ENCODE measurements at places on chromosomes 2 and 18.

DNA sequence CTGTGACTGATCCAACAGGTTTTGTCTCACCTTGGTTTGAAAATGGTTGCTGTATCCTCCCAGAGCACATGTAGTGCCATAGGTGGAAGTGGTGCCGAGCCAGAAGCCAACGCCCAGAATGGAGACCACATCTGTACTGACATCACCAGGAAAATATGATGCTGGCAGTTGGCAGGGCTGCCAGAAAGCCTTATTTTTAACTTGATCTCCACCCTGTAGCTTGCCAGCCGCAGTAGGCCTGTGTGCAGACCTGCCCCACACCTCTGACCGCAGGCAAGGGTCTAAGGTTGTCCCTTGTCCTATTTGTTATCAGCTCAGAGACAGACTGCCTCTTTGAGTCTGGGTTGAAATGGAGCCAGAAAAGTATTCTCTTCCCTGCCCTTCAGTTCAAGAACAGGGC is 123.5 kb upstream of the EML6 start:
- DNase-seq = no peak

GRCh38 chr2:238104226-238104690 is 4.1 kb downstream of the ESPNL start:
- DNase-seq = no peak

DNA sequence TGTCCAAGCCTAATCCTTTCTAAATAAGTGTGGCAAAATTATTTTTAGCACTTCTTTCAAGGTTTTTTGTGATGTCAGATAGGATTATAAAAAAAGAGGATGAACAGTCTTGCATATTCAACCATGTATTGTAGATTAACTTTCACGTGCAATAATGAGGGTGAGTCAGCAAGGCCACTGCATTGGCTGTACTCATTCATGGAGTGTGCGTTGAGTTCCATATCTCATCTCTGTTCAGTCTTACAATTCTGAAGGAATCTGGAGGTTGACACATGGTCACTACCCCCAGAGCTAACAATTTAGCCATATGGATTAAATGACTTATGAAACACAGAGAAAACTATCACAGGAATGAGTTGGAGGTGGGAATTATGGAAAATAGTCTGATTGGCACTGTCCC is 810.5 kb downstream of the SLC4A3 start:
- DNase-seq = no peak

- no peak for DNase-seq
Measured at GRCh38 chr18:72986103-72986502, 118.3 kb upstream of the NETO1 start.

GRCh38 chr2:62412347-62412742 is 93.7 kb downstream of the TMEM17 start:
- no peak for DNase-seq

- no peak for DNase-seq
Measured at GRCh38 chr18:6161549-6161948, 253.2 kb downstream of the L3MBTL4 start.

GRCh38 chr18:42048158-42048557 is 93.1 kb downstream of the PIK3C3 start:
- no peak for DNase-seq

DNA sequence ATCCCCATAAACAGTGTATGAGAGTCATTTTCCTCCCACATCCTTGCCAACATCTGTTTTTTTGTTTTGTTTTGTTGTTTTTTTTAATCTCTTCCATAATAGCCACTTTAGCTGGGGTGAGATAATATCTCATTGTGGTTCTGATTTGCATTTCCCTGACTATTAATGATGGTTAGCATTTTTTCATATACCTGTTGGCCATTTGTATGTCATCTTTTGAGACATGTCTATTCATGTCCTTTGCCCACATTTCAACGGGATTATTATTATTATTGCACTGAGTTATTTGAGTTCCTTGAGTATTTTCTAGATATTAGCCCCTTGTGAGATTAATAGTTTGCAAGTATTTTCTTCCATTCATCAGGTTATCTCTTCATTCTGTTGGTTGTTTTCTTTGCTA is 223.3 kb downstream of the LPIN1 start:
- no peak for DNase-seq

DNA sequence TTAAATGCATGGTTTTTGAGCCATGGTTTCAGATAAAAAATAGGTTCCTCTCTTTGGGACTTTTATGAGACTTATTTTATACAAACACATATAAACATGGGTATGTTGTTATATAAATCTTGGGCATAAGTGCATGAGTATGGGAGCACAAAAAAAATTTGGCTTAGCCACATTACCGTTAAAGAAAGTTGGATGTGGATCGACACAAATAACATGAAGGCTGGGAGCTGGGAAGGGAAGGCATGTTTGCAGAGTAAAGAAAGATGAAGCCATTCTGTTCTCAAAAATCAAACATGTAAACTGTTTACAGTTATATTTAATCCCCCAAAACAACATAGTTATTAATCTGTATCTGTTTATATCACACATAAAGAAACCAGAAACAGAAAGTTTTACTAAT is 313.8 kb downstream of the NRXN1 start:
- DNase-seq = no peak

DNA sequence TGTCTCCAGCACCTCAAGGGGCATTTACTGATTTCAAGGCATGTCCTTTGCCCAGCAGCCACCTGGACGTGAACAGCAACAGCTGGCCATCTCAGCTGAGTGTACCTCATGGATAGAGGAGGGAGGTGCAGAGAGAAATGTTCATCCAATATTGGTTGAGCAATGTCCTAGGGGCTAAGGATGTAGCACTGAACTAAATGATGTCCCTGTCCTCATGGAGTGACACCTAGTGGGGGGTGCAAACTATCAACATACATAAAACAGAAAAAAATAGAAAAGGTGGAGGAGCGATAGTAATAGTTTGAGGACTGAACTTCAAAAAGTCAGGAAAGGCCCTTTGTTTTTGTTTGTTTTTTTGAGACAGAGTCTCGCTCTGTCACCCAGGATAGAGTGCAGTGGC is 4.8 kb upstream of the UGGT1 start:
- no peak for DNase-seq

DNA sequence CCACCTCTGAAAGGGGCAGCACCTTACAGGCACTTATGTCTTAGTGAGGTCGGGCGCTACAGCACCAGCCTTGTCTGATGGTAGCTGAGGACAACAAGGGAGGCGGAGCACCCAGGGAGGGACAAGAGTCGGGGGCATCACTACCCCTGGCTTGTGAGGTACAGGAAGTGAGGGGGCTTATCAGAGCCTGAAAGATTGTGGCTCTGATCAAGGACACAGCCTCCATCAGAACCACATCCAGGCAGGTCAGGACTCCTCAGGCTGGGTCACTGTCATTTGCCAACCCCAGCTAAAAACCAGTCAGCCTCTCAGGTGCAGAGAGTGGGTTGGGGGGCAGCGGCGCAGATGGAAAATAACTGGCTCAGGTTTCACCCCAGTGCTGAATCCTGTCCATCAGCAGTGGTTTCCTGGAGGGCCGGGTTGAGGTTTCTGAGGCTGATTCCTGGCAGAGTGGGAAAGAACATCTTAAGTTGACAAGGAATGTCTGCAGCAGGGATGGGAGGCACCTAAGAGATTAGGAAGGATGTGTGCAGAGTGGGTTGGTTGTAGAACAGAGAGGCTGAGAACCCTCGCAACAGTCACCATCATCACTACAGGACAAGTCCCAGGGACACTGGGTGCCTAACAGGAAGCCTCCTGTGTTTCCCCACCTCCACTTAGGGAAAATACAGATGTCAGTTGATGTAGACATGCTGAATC is 45.3 kb downstream of the FBLN7 start:
- DNase-seq = no peak

DNA sequence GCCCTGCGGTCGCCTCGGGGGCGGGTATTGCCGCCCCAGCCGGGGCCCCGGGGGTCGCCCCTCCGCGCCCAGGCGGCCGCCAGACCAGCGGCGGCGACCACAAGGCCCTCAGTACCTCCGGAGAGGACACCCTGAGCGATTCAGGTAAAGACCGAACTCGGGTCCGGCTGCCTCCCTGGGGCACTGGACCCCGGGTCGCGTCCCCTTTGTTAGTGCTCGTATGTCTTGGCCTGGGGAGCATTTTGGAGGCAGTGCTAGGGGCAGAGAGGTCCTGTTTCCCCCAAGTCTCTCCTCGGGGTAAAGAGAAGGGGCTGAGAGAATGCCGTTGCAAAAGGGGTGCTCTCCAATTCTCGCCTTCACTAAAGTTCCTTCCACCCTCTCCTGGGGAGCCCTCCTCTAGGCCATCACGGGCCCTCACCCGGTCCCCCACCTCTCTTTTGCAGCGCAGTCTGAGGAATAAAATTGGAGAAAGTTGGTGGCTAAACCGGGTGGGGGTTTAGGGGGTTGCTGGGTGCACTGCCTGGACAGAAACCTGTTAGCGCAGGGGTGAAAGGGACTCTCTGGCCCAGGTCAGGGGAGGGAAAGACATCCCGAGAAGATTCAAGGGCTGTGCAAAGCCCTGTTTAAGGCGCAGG is 2.5 kb downstream of the MYCN start:
- no peak for DNase-seq

DNA sequence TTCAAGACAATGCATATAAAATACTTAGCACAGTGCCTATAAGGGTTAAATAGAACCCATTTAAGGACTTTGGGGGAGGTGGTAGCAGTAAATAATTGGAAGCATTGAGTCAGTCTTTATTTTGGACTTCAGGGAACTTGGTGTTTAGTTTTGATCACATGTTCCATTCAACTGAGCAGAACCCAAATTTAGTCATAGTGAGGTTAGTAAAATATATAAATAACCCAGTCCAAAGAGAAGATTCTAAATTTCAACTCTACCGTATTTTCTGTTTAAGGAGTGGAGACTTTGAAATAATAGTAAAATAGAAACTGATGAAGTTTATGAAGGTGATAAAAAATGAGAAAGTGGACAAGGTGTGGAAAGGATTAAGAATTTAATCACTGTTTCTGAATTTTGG is 19.7 kb downstream of the TWSG1 start:
- DNase-seq = no peak

GRCh38 chr18:76051396-76052226 is 443.4 kb downstream of the ZNF516 start:
- DNase-seq = no peak

DNA sequence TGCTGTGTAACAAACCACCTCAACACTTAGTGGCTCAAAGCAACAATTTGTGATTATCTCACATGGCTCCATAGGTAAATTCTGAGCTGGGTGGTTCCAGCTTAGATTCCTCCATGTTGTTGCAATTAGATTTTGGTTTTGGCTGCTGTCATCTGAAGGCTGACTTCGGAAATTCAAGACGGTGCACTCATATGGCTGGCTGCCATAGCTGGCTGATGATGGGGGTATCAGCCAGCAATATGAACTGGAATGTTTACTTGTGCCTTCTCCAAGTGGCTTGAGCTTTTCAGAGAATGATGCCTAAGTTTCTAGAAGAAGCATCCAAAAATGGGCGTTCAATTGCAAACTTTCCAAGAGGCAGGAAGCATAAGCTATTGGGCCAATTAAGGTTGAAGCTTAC is 213.1 kb downstream of the GCA start:
- no peak for DNase-seq

DNA sequence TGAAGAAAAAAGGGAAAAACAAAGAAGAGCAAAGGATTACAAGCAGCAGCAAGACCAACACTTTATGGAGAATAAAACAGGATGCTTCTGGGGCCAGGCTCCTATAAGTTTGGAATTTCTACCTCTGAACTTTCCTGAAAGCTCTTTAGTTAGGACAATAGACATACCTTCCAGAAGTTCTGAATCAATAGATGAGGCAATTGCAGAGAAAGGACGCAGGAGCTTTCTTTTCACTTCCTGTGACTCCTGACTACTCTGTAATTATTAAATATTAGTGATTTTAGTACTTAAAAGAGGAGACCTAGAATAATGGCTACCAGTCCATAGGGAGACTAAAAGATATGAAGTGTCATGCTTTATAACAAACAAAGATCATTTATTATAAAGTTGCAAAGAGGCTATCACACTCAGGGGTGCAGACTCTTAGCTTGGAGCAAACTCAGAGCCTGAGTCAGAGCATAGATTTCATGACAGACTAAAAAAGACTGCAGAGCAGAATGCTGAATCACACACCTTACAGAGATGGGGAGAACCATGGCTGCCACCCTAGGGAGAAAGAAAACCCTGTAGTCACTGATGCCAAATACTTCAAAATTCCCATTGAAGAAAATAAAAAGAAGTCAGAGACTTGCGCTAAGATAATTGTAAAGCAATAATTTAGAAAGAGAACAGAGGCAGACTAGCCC is 52.5 kb upstream of the FAM136A start:
- DNase-seq = no peak

GRCh38 chr2:203708846-203709396 is 2.5 kb downstream of the CD28 start:
- DNase-seq = no peak

DNA sequence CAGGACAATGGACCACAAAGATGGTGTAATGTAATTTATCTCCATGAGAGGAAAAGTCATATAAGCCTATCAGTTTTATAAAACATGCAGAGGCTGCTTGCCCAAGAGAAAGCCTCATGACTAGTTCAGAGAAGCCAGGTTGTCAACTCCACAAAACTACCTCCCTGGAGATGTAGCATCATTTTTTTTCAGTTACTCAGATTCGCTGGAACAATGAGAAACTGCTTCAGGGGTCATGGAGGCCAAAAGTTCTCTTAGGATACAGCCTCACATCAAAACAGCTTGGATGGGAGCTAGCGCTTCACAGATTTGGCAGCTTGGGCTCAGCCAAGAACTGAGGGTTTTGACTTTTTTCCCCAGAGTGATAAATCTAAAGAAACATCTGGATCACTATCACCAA is 263.5 kb downstream of the INSIG2 start:
- no peak for DNase-seq

GRCh38 chr2:16127276-16127940 is 187.1 kb downstream of the MYCN start:
- DNase-seq = no peak

GRCh38 chr2:171206422-171207115 is 45.9 kb upstream of the TLK1 start:
- no peak for DNase-seq

- DNase-seq = no peak
Measured at GRCh38 chr2:199485732-199486335, 28.1 kb upstream of the SATB2 start.

DNA sequence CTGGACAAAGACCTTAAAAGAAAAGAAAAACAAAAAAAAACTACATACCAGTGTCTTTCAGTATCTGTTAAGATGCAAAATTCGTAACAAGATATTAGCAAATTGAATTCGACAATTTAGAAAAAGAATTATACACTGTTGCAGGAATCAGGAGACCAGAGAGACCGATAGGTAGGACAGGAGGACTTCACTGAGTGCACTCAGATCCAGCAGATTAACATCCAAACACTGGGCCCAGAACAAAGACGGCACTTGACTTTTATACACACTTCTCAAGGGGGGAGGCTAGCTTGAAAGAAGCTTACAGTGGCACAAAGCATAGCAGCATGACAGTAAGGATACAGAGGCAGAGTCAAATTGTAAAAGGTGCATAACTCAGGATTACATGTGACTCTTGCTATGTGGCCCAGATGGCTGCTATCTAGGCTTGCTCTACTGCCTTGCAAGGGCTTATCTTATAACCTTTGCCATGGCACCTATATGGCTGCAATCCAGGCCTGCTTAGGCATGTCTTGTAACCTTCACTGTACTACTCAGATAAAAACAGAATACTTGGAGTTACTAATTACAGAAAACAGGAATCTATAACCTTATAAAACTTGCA is 507.3 kb upstream of the LRRTM4 start:
- DNase-seq = no peak

- DNase-seq = no peak
Measured at GRCh38 chr2:233334915-233335314, 19.4 kb upstream of the DGKD start.

Measured in GOT3 (cell line).